ENCODE measurements at places on chromosomes 13 and 19. TPM values are rescaled to one million over a fixed set of nuclear protein-coding genes. Genes with fewer than 3 reads are reported as not detected.

TTC9B gene
- not detected for total RNA-seq

GMIP gene
- total RNA-seq: 11.1 TPM

GRCh38 chr13:27450921-27451471, 632 bp upstream of the MTIF3 start:
- DNase-seq: peak; percentile 76

DNA sequence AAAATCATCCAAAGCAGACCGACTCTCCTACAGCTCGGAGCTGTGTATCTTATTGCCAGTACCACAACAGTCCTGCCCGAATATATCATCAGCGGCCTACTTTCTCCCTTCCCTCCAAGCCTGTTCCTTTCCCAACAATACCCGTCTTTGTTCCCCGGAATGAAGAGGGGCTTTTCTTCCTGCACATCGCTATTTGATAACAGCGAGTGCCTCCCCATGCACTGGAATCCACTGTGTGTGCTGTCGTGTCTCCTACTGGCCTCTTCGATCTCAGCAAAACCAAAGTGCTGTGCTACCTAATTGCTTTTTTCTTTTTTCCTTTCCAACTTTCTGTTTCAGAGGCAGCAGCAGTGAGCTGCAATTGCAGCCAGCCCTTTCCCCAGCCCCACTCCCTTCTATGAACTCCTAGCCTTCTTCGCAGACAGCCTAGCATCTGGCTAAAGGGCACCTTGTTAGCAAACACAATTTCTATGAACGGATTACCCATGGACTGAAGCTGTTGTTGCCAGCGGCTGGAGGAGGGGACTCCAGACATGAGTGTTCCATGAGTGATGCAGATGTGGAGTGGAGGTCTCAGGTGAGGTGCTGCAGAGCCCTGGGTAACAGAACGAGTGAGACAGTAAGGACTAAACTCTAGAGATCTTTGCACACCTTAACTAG, 43.4 kb downstream of the EFNB2 start:
- no peak for DNase-seq

GRCh38 chr19:5074407-5074806, 105.5 kb downstream of the KDM4B start:
- no peak for DNase-seq
